ENCODE measurements at places on chromosomes 16 and 17. TPM values are rescaled to one million over a fixed set of nuclear protein-coding genes. Genes with fewer than 3 reads are reported as not detected.

Gene MIS12
- total RNA-seq = 16.7 TPM

Gene ABI3
- 7.3 TPM for total RNA-seq

Gene TNP2
- total RNA-seq = not detected

Gene CLDN6
- 0.25 TPM for total RNA-seq

Gene TBC1D3C
- total RNA-seq = not detected

Gene CPSF4L
- total RNA-seq = not detected

Gene KRT13
- total RNA-seq = not detected

Gene NATD1
- 3.8 TPM for total RNA-seq
